A673 (cell line): ENCODE measurements at places on chromosomes 1 and 21. TPM values are rescaled to one million over a fixed set of nuclear protein-coding genes. Genes with fewer than 3 reads are reported as not detected.

Gene TOR1AIP2
- 85.9 and 100 TPM in 2 replicates for total RNA-seq

DNA sequence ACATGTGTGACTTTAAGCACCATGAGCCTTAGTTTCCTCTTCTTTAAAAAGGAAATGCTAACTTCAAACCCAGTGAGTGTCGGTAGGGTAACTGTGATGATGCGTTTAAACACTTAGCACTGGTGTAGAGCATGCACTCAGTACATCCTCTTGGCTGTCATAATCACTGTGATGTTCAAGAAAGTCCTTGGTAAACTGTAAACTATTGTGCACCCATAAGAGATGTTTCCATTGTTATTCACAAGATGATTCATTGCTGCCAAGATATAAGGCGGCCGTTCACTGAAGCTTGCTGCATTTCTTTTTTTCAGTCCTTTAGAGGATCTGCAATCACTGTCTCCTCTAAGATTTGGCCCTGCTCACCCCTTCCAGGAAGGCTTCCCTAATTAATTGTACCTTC is 61.8 kb upstream of the DAB1 start:
- no peak for DNase-seq
- H3K4me1 ChIP-seq = peaks cover 15% of the 10 kb centered on the region
- no peaks in the 10 kb centered on the region for H3K27me3 ChIP-seq
- no peaks in the 10 kb centered on the region for H3K36me3 ChIP-seq
- H3K27ac ChIP-seq = no peak overlapping the region
- H3K4me3 ChIP-seq = no peak overlapping the region

DNA sequence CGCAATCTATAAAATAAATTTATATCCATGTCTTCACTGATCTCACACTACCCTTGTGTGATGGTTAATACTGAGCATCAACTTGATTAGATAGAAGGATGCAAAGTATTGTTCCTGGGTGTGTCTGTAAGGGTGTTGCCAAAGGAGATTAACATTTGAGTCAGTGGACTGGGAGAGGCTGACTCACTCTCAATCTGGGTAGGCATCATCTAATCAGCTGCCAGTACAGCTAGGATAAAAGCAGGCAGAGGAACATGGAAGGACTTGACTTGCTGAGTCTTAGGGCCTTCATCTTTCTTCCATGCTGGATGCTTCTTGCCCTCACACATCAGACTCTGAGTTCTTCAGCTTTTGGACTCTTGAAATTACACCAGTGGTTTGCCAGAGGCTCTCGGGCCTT is 615.4 kb downstream of the AGBL4 start:
- no peak for DNase-seq
- peaks cover 6% of the 10 kb centered on the region for H3K4me1 ChIP-seq
- no peak overlapping the region for H3K4me3 ChIP-seq
- H3K27me3 ChIP-seq = no peaks in the 10 kb centered on the region

GRCh38 chr21:14308234-14308633 is 74.7 kb downstream of the HSPA13 start:
- no peaks in the 10 kb centered on the region for H3K27me3 ChIP-seq

- H3K4me3 ChIP-seq = no peak overlapping the region
- H3K4me1 ChIP-seq = peaks cover 23% of the 10 kb centered on the region
- H3K27ac ChIP-seq = no peak overlapping the region
- peak; percentile 84 for DNase-seq
- H3K27me3 ChIP-seq = no peaks in the 10 kb centered on the region
These were observed 61.7 kb downstream of the CASQ2 start for GRCh38 chr1:115706587-115707425.
